ENCODE measurements at places on chromosomes 7 and 10.
A peak's percentile ranks its signal among the peaks of the same experiment; 100 is the strongest.

- DNase-seq = no peak
Measured at GRCh38 chr10:132447446-132448247, 50.6 kb downstream of the PWWP2B start.

GRCh38 chr10:43225787-43226153 lies 41.1 kb downstream of the RASGEF1A start:
- no peak for DNase-seq

DNA sequence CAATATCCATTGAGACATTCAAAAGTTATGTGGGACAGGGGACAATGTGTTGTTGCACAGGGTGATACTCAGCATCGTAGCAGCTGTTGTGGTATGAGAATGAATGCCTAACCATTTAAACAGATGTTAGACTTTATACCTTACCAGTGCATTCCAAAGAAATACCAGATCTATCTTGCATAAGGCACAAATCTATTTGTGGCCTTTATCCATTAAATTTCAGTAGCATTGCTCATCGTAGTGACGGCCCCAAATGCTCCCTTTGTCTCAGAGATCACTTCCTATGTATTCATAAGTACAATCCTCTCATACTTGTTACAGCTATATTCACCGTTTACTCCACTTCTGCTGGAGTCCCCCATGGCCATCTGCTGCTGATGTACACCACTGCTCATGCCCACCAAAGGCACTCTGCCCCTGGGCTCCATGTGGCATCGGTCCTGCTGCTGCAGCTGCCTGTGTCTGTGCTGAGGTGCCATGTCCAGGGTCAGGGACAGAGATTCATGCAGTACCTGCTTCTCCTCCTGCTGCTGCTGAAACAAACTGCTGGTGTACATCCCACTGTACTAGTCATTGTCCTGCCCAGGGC lies 96.3 kb downstream of the CPED1 start:
- DNase-seq = no peak

DNA sequence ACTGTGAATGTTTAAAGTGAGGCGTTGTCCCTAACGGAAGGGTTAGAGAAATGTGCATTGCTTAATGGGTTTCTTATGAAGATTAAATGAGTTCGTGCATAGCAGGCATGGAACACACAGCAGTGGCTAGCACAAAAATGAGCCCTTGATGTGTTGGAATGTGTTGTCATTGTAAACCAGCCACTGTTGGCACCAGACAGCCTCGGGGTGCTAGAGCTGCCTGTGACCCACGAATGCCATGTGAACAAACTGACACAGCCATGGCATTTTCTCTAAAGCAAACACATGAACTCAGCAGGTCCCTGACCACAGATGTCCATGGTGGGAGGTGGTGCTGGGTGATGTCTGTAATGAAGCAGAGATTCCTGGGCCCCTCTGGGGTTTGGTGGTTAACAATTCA lies 111.1 kb upstream of the DPP6 start:
- no peak for DNase-seq

DNA sequence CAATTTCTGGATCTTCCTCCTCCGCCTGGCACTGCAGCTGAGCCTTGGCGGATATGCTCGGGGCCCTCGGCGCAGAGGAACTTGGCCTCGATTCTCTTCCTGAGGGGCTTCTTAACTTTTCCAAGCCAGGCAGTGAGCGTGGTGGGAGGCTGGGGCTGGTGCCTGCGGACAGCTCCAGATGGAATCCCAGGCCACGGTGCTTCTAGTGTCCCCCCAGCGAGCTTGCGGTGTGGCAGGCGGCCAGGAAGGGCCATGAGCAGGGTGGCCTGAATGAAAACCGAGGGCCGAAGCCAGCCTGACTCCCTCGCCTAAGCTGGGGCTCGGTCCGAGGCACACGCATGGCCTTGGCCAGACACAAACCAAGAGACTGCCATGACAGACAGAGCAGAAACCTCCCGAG lies 31.3 kb downstream of the RCC1L start:
- DNase-seq = no peak

GRCh38 chr10:31876652-31877352 lies 51.8 kb downstream of the ARHGAP12 start:
- DNase-seq = no peak

GRCh38 chr10:122085423-122085911 lies 96.5 kb downstream of the TACC2 start:
- no peak for DNase-seq

DNA sequence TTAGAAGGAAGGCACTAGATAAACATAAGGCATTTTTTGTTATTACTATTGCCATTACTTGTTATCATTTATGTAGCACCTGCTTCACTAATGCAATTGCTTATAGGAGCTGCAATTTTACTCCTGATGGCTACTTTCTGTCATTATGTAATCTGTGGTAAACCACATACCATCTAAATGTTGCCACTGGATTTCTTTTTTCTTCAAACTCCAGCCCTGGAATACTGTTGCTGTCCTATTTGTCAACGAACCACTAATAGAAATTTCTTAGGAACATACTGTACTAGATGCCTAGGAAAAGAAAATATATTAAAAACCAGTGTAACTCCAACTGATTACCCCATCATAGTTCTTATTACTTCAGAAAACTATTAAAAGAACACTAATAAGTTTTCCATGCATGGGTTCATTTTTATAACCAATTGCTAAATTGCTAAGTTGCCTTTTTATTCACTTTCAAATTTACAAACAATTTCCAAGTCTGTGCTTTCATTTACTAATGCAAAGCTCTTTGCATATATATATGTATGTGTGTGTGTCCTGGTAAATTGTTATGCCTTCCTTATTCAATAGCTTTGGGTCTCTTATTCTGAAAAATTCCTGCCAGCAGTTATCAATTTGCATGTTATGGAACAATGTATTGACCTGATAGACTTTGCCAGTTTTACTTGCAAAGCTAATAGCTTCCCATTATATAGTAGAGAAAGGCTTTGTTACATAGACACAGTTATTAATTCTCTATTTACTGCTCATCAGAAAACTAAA lies 287.4 kb downstream of the EXOC4 start:
- DNase-seq = no peak

DNA sequence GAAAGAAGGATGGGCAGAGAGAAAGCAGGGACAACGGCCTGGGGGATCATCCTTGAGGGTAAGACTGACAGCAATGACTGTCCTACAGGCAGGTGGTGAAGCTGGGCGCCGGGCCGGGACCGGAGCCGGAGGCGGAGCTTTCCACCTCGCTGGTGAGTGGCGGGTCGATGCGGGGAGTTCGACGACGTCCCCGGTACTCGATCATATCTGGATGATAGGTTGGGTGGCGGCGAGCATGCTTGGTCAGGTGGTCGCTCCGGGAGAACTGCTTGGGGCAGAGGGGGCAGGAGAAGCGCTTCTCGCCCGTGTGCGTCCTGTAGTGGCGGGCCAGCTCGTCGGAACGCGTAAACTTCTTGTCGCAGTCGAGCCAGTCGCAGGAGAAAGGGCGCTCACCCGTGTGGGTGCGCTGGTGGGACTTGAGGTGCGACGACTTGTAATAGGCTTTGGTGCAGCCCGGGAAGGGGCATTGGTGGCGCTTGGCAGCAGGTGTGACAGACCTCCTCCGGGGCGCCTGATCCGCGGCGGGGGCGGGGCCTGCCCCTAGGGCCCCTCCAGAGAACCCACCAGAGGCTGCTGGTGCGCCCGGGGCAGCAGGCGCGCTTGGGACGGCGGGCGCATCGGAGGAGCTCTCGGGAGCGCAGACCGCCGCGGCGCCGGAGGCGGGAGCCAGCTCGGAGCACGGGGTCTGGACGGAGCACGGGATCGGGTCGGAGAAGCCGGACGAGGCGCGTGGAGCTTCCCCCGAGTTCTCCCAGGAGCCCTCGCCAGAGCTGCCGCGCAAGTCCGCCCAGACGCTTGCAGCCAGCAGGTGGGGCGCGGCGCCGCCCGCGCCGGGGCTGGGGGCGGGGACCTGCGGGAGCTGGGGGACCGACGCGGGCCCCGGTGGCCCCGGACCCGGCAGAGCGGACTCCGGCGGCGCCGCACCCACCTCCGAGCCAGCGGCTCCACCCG lies 752 bp downstream of the KLF14 start:
- peak; percentile 74 for DNase-seq

DNA sequence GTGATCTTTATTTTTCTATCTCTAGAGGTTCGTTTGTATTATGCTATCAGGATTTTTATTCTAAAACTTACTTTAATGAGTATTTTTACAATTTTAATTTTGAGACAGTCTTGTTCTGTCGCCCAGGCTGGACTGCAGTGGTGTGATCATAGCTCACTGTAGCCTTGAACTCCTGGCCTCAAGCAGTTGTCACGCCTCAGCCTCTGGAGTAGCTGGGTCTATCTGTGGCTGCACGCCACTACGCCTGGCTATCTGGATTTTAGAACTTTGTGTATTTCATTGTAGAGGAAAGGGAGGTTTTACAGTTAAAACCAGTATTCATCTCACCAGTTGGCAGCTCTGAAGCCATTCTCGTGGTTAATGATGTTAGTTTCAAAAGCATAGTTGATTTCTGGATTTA lies 25.9 kb downstream of the DNAJB6 start:
- DNase-seq = no peak

- no peak for DNase-seq
Measured at GRCh38 chr7:47937711-47938573, 10.3 kb downstream of the PKD1L1 start.

DNA sequence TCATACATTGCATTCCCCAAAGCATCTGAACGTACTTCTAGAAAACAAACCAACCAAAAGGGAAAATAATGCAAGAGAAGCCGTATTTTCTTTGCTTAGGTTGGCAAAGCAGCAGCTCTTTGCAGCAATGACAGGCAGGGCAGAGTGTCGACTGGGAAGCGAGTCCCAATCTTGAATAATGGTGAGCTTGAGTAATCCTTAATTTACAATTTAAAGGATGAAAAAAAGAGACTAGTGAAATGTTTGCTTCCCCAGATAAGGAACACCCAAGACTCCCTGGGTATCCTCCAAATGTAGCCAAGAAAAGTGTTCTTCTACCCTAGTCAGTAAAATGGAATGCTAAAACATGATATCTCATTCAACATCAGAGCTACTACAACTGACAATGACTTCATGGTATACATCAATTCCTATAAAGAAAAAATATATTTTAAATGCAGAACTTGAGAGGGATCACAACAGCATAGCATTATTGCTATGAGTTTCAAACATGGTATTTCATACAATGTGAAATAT lies 32.0 kb downstream of the GPAM start:
- DNase-seq = no peak

GRCh38 chr7:11650500-11650899 lies 181.5 kb downstream of the THSD7A start:
- no peak for DNase-seq

GRCh38 chr7:48059706-48060105 lies 24.4 kb downstream of the C7orf57 start:
- DNase-seq = no peak

GRCh38 chr10:92822964-92823363 lies 25.4 kb upstream of the EXOC6 start:
- no peak for DNase-seq
